ENCODE measurements at places on chromosomes 13 and 19.

- no peak for DNase-seq
Measured at GRCh38 chr13:111372651-111373425, 52.4 kb downstream of the TEX29 start.

- no peak for DNase-seq
Measured at GRCh38 chr13:31930490-31930889, 101.1 kb upstream of the FRY start.

- no peak for DNase-seq
Measured at GRCh38 chr13:111178402-111178801, 63.3 kb downstream of the ARHGEF7 start.

- DNase-seq: no peak
Measured at GRCh38 chr13:78636495-78636894, 22.5 kb downstream of the OBI1 start.

DNA sequence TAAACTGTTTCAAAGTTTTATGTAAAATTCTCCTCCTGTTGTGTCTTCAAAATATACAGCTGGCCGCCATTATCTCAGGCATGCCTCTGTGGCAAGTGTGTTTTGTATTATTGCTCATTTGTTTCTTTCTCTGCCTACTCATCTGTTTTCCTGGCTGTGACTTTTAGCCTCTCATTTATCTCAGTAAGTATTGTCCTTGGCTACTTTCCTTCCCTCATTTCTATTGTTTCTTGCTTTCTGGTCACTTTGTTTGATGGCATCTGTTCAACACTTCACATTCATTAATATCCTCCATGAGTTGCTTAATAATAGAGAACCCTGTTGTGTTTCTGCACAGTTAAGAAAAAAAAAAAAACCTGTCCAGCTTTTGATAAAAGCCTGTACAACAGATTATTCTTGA, 869.4 kb downstream of the PCDH17 start:
- DNase-seq: no peak

DNA sequence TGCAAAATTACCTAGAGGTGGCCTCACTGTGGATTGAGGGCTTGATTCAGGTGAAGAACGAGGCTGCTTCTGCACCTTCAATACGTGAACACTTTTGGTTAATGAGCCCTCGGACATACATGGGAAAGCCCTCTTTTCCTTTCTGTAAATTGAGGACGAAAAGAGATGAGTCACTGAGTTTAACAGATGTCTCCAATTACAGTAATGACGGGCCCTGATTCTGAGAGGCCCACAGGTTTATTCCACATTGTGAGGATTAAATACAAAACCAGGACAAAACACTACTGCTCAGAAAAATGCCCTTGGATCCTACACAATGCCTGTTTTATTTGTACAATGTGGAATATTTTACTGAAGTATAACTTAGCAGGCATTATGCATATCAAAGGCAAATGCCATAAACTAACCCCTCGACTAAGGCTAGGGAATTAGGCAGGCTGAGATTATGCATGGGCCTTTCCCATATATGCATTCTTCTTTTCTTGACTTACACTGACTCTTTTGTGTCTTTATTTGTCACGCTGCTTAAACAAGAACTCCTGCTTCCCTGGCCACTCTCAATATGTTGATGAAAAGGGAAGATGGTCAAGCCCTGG, 819.9 kb downstream of the OLFM4 start:
- no peak for DNase-seq

DNA sequence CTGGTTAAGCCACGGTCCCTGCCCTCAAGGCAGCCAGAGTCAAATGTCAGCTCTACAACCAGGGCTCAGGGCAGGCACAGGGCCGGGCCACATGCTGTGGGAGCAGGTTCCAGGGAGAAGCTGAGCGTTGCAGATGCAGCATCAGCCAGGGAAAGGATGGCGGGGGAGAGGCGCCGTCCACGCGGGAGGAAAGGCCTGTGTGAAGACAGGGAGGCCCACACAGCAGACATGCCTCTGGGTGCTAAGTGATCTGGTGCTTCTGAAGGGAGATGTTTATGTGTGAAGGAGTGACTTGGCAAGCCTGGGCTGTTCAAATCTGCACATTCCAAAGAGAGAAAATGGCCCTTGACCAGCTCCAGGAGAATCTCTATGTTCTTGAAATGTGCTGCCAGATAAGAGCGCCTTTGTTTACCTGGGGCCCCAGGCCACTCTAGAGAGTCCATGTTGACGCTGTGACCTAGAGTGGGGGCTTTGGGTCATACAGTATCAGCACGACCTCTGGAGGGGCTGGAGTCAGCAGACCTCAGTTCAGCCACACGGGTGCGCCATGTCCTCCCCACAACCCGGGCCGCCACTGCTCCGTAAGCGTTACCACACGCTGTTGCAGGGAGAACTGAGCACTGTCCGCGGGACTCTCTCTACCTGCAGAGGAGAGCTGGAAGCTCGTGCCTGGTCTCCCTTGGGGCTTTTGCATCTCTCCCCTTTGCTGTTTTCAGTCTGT, 15.9 kb upstream of the ATF5 start:
- no peak for DNase-seq

GRCh38 chr19:12880551-12881171, 588 bp downstream of the DNASE2 start:
- no peak for DNase-seq
